ENCODE measurements at places on chromosomes 11 and 22.
A peak's percentile ranks its signal among the peaks of the same experiment; 100 is the strongest.

GRCh38 chr11:111476366-111476765 lies 35.8 kb downstream of the BTG4 start:
- DNase-seq: no peak

DNA sequence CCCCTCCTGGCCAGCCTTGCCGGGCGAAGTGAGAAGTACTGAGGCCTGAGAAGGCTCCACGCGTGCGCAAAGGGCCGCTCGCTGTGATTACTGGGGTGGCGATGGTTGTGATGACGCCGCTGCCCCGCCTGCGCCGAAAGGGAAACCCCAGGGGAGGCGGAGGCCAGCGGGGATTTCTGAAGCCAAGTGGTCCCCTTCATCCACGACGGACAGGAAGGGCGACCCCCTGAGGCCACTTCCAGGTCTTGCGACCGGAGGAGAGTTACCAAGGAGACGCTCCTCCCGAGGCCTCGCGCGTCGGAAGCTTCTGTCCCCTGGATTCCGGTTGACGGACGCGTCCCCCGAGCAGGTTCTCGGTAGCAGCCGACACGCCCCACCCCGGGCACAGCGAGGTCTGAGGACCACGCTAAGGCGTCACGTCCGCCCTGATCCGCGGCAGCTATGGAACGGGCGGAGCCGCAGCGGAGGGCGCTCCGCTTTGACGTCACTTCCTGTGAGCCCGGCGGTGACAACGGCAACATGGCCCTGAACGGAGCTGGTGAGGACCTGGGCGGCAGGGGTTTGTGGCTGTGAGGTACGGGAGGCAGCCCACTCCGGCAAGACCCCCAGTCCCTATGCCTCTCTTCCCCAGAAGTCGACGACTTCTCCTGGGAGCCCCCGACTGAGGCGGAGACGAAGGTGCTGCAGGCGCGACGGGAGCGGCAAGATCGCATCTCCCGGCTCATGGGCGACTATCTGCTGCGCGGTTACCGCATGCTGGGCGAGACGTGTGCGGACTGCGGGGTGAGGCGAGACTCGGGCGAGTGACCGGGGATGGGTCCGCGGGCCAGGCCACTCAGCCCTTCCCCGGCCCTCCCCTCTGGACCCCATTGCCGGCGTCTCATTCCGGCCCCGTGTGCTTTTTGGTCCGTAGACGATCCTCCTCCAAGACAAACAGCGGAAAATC lies at the start of gene ZNRD2:
TSS of gene ZNRD2 (plus strand) at position 505 of the 946 bp plus-strand sequence. CDS start at position 520, 15 bp downstream.
- peak; percentile 92 for DNase-seq

- DNase-seq: peak; percentile 69
Measured at GRCh38 chr11:80958361-80958760, 1517.5 kb upstream of the TENM4 start.

DNA sequence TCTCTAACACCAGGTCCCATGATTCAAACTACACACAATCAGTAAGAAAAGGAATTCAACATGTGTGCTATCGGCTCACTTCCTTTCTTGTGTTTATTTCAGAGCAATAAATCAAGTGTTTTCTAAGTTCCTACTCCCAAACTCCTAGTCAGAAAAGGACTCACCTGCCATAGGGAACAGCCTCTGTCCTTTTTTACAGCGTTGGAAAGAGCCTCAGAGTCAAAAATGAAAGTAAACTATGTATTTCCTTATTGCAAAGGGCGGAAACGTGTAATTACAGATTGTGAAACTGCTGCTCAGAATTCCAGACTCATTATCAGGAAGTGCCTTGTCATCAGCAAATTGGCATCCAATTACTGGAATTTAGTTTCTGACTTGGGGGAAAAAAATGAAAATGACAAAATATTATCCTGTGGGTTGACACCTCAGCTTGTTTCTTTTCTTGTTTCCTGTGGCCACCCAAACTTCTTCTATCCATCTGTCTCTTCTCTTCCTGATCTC lies at the start of gene CASP4:
TSS of gene CASP4 (minus strand) at position 220 of the 501 bp plus-strand sequence. CDS start at position 171, 49 bp downstream.
- DNase-seq: peak; percentile 31

DNA sequence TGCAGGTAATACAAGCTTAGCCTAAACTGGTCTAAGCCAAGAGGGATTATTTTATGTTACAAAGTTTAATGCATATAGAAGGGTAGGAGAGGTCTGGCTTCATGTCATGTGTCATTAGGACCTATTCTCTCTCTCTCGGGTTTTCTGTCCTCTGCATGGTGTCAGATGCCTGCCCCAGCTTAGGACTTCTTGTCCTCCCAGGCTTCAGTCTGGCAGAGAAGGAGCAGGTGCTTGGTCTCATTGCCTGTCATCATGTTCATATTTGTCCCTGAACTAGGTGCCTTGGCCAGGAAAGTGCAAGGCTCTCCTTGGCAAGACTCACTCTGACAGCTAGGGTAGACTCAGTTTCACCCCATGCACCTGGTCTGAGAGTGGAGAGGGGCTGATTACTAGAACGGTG lies 126.3 kb downstream of the ADAMTS15 start:
- no peak for DNase-seq

- DNase-seq: no peak
Measured at GRCh38 chr11:109784536-109784935, 308.7 kb upstream of the ZC3H12C start.

DNA sequence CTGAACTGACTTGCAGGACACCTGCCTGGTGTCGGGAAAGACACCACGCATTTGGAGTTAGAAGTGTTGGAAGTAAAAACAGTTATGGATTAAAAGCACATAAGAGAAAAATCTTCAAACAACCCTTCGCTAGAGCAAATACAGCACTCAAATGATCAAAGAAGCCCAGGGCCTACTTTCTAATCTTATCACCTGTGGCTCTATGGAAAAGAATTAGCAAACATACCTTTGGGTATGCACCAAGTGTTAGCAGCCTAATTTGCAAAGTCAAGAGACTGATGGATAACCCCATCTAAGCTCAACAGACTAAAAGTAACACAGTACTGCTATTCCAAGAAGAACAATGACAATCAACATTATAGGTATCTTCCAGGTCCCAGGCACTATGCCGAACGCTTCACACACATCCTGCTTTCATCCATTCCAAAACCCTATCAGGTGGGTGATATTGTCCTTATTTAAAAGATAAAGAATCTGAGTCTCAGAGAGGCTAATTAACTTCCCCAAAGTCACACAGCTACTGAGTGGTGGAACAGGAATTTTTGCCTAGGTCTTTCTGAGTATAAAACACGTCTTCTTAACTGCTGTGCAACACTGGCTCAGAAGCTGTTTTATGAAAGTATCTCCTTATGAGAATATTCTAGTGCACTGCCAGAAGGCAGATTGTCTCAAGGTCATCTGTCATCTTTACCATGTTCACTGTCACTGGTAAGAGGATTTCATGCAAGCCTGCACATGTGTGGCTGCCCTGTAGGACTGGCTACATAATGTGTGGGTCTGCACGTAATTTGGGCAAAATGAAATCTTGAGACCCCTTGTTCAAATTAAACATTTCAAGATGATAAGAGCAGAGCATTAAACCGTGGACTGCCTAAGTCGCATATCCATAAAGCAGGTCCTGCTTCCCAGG lies 16.4 kb downstream of the SLC1A2 start:
- DNase-seq: no peak

DNA sequence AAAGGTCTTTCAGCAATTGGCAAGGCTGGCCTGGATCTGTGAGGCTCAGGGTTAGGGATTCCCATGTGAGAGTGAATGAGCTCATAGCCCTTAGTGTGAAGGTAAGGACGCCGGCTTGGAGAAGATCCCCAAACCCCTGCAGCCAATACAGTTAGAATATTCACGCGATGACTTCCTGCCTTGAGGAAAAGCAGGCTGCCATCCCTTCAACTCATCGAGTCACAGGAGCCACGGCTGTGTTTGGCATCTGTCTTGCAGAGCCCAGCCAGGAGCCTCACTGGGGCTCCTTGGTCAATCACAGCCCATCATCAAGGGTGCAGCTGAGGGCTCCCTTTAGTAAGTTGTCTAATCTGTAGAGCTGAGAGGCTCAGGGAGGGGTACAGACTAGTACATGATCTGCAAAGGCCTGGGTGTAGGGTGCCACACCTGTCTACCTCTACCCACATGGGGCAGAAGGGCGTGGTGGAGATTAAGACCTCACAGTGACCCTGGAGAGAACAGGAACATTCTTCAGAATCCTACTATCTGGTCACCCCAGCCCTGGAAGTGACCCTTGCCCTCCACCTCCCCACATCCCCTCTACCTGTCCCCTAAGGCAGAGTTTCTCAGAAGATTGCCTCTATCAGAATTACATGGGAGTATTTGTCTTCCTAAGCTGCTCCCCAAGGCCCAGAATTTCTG lies 18.5 kb downstream of the IL10RA start:
- no peak for DNase-seq

GRCh38 chr11:11628651-11629050 lies 6.8 kb upstream of the GALNT18 start:
- DNase-seq: no peak

DNA sequence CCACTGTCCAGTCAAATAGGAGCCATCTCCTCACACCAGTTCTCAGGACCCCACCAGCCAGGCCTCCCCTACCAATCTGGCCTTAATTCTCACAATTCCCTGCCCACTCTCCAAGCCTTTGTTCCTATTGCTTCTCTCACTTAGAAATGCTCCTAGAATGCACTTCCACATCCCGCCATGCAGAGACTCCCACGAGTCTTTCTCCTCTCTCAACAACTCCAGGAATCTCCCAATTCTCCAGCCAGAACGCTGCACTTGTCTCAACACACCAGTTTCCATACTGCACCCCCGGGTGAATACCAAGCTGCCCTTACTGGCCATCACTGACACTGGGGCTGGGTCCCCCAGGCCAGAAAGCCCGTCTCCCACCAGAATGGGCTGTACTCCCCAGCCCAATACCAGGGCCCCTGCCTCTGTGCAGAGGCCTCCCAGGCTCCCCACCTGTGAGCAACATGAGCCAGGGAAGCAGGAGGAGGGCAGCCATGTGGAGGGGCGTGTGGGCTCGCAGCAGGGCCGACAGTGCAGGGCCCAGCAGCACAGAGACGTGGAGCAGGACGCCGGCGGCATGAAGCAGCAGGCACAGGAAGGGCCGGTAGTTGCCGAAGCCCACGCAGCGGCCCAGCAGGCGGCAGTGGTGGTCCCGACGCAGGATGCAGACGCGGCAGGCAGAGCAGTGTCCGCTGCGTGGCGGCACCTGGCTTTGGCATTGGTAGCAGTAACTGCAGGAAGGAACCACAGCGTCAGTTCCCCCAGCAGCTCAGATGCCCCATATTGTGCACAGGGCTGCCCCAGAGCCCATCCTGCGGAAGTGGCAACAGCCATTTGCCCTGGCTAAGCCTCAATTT lies 2.4 kb downstream of the ZDHHC24 start:
- DNase-seq: no peak

DNA sequence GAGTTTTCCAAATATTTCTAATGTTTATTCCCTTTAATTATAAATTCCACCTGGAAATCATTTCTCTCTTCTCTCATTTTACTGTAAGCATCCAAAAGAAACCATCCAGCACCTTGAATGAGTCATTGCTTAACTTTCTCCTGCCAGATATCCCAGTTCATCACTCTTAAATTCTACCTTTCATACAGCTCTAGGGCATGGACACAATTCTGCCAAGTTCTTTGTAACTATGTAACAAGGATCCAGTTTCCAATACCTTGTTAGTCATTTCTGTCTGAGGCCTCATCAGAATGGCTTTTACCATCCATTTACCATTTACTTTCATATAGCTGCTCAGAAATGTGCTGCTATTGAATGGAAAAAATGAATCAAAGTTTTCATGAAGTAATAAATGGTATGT lies 455.4 kb upstream of the TENM4 start:
- no peak for DNase-seq

DNA sequence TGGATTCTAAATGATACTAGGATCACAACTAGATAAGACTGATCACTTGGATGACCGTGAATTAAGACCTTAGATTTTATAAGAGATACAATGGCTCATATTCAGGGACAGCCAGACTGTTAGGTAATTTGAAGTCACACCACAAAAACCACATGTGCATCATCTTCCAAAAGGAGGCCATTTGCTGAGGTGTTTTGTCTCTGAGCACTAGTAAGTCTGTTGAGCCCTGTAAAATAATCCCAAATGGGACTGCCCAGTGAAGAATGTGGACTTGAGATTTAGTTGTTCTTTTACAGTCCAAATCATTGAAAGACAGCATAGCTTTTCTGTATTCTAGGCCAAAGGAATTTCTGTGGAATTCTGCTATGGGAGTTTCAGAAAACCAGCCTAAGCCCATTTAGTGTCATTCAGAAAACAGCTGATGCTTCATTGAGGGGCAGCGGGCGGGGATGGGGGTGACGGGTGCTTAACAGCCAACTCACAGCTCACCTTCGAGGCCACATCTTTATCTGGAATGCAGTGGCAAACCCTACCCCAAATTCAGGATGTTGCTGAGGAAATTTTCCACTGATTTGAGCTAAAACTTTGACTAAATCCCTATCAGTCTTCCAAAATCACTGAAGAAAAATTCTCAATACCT lies 80.1 kb upstream of the BIRC3 start:
- no peak for DNase-seq

DNA sequence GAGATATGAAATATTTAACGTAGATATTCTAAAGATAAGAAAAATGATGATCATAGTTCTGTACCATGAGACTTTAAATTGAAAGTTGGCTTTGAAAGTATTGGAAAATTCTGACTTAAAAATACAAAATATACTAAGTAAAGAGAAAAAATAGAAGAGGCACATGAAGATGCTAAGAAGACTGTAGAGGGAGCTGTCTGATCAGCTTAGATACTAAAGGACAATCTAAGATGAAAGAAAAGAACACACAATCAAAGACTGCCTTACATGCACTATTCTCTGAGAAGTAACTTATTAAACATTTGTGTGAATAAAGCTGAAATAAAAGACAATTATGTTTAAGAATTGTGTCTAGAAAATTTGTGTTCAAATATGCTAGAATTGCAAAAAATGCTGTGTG lies 55.1 kb downstream of the RBMXL2 start:
- DNase-seq: peak; percentile 14

- DNase-seq: no peak
Measured at GRCh38 chr22:32494971-32495370, 20.4 kb downstream of the FBXO7 start.

DNA sequence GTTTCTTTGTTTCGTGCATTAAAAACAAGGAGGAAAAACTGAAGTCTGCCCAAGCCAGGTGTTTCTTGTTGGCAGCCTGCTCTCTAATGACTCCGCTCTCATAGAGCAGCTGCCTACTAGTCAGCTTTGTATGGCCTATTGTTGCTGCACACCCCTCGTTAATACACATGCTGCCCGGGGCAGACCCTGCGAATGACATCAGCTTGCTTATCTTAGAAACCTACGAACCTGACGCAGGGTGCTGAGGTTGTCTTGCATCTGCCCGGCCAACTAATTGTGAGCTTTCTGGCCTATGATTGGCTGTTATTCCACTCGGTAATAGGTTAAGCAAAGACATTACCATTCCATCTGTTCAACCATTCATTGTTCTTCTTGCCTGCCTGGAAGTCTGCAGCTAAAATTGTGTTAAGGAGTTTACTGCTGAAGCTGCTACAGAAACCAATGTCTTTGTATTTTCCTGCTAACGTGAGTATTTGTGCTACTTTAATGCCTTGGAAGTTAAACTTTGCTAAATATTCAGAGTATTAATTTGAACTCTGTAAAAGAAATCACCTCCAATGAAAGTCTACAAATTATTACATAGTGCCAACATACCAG lies 37.5 kb downstream of the ZC3H12C start:
- DNase-seq: no peak

DNA sequence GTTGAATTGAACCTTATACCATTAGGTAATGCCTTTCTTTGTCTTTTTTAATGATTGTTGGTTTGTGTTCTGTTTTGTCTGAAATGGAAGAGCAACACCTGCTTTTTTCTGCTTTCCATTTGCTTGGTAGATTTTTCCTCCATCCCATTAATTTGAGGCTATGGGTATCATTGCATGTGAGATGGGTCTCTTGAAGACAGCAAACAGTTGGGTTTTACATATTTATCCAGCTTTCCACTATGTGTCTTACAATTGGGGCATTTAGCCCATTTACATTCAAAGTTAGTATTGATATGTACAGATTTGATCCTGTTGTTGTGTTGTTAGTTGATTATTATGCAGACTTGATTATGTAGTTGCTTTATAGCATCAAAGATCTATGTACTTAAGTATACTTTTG lies 21.1 kb upstream of the RAB38 start:
- no peak for DNase-seq
